ENCODE measurements at places on chromosomes 16 and 17.

GRCh38 chr17:5418858-5419355 lies 555 bp downstream of the NUP88 start:
- peak; percentile 9 for DNase-seq

DNA sequence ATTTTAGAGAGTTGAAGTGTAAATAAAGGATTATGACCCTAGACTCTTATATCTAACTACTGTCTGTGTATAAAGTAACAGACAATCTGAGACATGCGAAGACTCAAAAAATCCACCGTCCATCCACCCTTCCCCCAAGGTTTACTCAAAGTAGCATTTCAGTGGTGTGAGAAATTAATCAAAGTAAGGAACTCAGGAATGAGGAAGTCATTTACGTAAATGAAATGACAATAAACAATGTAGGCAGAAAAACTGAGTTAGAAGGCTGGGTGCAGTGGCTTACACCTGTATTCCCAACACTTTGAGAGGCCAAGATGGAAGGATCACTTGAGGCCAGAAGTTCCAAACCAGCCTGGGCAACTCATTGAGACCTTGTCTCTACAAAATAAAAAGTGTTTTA lies 19.8 kb upstream of the NTN1 start:
- no peak for DNase-seq

DNA sequence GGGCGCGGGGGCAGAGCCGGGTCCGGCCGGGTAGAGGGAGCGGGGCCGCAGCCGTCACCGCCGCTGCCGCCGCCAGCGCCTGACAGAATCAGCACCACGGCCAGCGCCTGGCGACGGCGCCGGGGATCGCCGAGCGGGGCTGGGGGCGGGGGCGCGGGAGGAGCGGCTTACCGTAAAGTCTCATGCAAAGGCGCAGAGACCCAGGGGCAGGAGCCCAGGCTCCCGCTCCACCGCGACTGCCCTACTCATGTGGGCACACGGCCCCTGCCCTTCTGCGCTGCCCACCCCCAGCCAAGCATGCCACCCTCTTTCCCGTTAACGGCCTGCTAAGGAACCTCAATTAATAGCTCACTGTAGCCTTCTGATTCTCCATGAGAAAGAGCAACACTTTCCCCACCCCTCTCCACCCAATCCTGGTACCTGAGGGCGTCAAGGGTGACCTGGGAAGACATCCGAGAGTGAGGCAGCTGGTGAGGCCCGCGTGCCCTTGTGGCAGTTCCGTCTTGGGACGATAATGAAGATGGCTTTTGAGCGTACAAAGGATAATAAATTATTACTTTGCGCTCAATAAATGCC lies at the start of gene SEZ6:
TSS of gene SEZ6 (minus strand) at position 98 of the 576 bp plus-strand sequence. CDS start 164 bp downstream, outside the sequence.
- peak; percentile 71 for DNase-seq

DNA sequence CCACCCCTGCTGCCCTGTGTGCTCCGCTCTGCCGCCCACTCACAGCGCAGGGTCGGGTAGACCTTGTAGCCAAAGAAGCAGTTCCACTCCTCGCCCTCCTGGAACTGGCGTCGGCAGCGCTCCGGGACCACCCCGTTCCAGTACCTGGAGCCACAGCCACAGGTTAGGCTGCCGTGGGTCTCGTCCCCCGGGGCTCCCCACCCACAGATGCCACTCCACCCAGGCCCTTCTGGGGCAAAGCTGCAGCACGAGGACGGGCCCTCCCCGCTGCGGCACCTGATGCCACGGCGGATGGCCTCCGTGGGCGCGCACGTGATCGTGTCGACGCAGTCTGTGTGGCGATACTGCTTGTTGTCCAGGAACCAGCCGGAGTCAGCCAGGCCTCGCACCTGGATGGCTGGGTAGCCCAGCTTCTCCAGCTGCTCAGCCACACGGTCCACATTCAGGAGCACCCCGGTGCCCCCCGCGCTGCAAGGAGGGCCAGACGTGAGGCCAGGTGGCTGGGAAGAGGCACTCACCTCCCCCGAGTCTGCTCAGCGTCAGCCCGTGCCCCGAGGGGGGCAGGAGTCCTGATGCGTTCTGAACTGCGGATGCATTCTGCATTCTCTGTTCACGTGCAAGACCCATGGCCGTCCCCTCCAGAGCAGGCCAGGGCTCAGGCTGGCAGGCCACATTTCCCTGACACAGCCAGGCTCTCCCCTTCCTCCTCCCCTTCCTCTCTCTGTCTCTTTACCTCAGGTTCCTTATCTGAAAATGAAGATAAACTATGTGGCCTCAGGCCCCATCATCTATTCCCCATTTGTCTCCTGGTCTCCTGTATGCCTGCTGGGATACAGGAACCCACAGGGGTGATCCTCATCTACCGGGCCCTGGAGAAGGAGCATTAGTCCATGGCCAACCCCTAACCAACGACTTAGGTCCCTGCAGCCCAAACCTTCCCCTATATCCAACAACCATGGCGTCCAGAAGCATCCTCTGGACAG lies 4.1 kb downstream of the NOTUM start:
- no peak for DNase-seq

DNA sequence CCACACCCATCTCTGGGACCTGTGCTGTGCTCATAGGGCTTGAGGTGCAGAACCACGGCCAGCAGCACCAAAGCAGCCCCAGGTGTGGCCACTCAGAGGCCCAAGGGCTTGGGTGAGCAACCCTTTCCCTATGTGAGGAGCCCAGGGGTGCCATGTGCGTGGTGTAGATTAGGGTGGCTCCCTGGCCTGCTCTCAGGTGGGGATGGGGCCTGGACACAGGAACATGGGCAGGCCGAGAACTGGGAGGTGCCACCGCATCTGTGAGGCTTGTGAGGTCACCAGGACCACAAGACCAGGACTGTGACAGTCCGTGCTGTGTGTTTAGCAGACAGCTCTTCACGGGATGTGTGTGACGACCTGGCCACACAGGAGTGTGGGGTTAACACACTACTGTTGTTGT lies 103.5 kb upstream of the ZNF750 start:
- no peak for DNase-seq

GRCh38 chr17:18300725-18301480 lies 13.9 kb downstream of the TOP3A start:
- DNase-seq = no peak

- no peak for DNase-seq
Measured at GRCh38 chr17:73304438-73304837, 7.4 kb downstream of the CDC42EP4 start.

- DNase-seq = no peak
Measured at GRCh38 chr16:84247331-84247730, 7.5 kb upstream of the KCNG4 start.

- no peak for DNase-seq
Measured at GRCh38 chr17:35052780-35053179, 10.7 kb downstream of the RFFL start.

DNA sequence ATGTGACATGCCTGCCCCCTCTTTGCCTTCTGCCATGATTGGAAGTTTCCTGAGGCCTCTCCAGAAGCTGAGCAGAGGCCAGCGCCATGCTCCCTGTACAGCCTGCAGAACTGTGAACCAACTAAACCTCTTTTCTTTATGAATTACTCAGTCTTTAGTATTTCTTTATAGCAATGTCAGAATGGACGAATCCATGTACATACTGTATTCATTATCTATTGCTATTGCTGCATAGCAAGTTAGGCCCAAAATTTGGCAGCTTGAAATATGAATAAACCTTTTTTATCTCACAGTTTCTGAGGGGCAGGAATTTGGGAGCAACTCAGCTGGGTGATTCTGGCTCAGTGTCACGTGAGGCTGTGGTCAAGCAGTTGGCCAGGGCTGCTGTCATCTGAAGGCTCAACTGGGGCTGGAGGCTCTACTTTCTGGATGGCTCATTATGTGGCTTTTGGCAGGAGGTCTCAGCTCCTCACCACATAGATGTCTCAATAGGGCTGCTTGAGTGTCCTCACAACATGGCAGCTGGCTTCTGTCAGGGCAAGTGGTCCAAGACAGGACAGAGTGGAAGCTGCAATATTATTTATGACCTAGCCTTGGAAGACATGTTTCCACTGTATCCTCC lies 40.0 kb downstream of the SOCS1 start:
- no peak for DNase-seq

DNA sequence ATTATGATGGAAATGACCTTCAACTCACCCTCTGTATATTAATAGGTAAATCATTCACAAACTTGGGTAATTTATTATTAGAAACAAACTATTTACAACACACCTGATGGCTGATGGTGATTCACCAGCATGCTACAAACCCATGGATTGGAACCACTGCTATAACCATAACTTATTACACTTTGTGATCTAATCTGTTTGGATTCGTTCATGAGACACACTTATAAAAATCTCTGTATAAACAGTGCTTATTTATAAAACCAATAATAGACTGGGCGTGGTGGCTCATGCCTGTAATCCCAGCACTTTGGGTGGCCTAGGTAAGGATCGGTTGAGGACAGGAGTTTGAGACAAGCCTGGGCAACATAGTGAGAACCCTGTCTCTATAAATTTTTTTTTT lies 16.0 kb downstream of the SMIM36 start:
- no peak for DNase-seq

DNA sequence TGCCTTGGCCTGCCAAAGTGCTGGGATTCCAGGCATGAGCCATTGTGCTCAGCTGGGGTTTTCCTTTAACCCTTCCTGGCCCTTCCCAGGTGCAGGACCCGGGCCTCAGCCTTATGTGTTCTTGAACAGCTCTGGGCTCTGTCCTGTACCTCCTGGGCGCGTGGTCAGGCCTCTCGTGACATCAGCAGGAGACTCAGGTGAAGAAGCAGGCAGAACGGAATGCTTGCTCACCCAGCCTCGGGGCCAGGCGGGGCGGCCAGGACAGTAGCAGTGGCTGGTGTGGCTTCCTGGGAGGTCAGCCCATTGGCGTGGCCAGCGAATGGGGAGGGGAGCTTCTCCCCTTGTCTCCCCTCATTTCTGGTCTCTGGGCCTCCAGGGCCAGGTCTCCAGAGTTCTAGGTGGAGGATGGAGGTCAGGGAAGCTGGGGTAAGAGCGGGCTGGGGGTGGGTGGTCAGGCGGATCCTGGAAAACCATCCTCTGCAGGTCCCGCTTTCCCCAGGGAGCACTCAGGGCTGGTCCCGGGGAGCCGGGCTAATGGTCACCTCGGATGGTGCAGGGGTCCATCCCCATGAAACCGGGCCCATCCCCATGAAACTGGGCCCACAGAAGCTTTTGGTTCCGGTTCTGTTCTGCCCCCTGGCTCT lies 281.5 kb downstream of the SEC14L1 start:
- DNase-seq = no peak

- DNase-seq = no peak
Measured at GRCh38 chr17:82016061-82016874, 6.4 kb downstream of the CENPX start.

GRCh38 chr17:81566461-81567126 lies 14.4 kb upstream of the FAAP100 start:
- DNase-seq = peak; percentile 43

DNA sequence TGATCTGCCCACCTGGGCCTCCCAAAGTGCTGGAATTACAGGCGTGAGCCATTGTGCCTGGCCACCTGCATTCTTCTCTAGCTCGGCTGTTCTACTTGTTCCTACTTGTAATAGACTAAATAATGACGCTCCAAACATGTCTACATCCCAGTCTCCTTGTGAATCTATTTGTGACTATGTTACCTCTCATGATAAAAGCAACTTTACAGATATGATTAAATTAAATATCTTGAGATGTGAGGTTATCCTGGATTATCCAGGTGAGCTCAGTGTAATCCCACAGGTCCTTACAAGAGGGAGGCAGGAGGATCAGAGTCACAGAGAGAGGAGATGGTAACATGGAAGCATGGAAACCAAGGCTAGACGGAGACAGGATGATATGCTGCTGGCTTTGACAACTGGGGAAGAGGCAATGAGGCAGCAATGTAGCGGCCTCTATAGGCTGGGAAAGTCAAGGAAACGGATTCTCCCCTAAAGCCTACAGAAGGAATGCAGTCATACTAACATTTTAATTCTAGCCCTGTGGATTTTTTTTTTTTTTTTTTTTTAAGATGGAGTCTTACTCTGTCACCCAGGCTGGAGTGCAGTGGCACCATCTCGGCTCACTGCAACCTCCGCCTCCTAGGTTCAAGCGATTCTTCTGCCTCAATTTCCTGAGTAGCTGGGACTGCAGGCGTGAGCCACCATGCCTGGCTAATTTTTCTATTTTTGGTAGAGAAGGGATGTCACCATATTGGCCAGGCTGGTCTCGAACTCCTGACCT lies 5.0 kb upstream of the LASP1 start:
- no peak for DNase-seq

Measured in NCI-H345 (cell line).